ENCODE measurements at places on chromosomes 6 and 20.

DNA sequence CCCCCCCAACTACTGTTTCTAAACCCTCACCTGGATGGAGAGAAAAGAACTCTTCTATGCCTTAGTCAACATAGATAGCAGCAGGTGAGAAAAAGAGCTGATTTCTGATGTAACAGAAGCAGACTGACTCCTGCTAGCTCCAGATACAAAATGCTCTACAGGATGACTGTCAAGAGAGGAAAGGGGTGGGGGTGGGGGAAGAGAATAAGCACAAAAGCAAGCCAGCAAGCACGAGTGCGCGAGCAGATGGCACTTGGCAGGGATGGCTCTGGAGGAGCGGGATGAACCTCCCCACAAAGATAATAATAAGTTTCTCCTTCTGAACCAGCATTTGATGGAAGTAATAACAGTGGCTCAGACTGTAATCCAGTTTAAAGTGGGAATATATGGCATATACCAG is 45.6 kb upstream of the SPDEF start:
- no peak for DNase-seq

DNA sequence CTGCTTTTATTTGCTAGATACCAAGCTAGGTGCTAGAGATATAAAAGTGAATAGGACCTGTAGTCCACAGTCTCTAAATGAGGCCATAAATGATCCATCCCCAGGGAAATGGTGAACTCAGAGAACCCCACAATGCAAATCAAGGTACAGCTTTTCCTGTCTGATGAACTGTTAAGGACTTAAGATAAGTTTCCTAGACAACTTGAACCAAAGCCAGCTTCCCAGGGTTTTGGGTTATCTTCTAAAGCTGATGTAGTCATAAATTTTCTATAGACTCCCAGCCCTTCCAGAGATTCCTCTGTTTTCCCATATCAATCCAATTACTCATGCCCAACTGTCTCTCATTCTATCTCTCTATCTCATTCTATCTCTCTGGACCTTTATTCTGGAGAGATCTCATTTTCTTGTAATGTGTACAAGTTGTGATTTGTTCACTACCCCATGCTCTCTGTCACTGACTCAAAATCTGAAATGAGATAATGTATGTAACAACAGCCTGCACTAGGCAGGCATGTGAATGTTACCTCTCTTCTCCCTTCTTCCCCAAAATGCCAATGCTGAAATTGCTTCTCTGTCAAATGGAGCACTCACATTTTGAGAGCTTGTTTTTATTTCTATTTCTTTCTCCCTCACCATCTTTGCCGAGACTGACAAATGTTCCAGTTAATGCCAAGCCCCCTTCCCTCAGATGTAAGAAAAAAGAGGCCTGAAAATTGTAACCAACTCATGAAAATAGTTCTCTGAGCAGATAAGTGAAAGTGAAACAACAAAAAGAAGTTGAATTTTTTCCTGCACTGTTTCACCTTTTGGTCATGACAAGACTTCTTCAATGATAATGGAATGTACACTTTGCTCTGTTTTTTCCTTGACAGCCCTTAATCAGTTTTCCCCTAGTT is 279.9 kb downstream of the SLC35F1 start:
- no peak for DNase-seq

GRCh38 chr6:24492475-24492874 is 2.3 kb upstream of the ALDH5A1 start:
- no peak for DNase-seq

- DNase-seq = no peak
These were observed 62.5 kb upstream of the TMEM170B start for GRCh38 chr6:11475016-11475415.

GRCh38 chr6:128676456-128676855 is 156.1 kb upstream of the PTPRK start:
- DNase-seq = no peak

DNA sequence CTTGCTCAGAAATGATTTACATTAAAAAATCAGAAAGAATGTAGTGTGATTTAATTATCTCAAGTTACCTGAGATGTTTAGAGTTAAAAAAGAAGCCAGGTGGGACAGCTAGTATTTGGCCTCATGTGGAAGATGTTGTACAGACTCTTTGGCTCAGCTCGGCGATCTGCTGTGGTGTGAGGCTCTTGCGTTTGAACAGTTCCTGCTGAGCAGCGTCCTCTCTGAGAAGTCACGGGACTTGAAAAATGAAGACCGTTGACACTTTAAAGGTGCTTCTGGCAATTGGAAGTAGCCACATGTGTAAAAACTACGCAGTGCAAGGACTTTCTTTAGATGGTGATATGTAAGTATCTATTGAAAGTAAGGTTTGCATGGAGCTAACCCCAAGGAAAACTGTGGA is 169.0 kb downstream of the BACH2 start:
- DNase-seq = no peak
